ENCODE measurements at places on chromosomes 3 and 15. TPM values are rescaled to one million over a fixed set of nuclear protein-coding genes. Genes with fewer than 3 reads are reported as not detected.

Gene CTXN2
- total RNA-seq = not detected

Gene TMEM45A
- total RNA-seq = 13.7 TPM

Gene SUSD5
- 2.9 TPM for total RNA-seq

Gene LRRC34
- total RNA-seq = 7.4 TPM

Gene CATSPER2
- 2.4 TPM for total RNA-seq

Gene PPP4R2
- 54.7 TPM for total RNA-seq

Gene BBX
- total RNA-seq = 77.8 TPM

Gene HESX1
- total RNA-seq = 2.4 TPM
